Cardiac fibroblast (primary cell): ENCODE measurements at places on chromosomes 16 and 17.

DNA sequence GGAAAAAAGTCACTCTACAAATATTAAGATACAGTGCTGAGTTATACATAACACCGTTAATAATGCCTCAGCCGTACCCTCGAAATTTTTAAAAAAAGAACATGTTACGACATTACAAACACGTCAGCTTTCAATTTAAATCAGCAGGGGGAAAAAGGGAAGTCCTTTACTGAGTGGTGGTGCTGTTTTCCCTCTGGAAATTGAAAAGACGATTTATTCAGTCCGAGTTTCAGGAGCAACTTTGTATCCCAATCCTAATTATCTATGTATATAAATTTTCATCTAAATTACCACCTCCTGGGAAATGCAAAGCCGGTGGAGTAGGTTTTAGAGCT lies 1.3 kb downstream of the NETO2 start:
- peak; percentile 38 for DNase-seq

DNA sequence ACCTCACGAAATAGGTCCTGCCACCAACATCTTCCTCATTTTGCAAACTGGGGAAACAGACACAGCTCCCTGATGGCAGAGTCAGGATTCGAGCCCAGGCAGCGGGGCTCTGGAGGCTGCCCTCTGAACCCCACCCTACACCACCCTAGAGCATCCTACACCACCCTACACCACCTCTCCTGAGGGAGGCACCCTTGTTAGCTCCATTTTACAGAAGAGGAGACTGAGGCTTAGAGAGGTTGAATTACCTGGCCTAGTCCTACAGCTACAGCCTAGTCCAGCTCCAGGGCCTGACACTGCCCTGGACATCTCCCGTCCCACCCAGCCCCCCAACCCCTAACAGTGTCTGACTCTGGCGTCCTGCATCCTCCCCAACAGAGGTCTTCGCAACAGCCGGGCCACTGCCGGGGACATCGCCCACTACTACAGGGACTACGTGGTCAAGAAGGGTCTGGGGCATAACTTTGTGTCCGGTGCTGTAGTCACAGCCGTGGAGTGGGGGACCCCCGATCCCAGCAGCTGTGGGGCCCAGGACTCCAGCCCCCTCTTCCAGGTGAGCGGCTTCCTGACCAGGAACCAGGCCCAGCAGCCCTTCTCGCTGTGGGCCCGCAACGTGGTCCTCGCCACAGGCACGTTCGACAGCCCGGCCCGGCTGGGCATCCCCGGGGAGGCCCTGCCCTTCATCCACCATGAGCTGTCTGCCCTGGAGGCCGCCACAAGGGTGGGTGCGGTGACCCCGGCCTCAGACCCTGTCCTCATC lies 3.2 kb upstream of the NECAB2 start:
- no peak for DNase-seq

- no peak for DNase-seq
Observed at GRCh38 chr17:66841328-66841727, 6.4 kb downstream of the CACNG5 start.

DNA sequence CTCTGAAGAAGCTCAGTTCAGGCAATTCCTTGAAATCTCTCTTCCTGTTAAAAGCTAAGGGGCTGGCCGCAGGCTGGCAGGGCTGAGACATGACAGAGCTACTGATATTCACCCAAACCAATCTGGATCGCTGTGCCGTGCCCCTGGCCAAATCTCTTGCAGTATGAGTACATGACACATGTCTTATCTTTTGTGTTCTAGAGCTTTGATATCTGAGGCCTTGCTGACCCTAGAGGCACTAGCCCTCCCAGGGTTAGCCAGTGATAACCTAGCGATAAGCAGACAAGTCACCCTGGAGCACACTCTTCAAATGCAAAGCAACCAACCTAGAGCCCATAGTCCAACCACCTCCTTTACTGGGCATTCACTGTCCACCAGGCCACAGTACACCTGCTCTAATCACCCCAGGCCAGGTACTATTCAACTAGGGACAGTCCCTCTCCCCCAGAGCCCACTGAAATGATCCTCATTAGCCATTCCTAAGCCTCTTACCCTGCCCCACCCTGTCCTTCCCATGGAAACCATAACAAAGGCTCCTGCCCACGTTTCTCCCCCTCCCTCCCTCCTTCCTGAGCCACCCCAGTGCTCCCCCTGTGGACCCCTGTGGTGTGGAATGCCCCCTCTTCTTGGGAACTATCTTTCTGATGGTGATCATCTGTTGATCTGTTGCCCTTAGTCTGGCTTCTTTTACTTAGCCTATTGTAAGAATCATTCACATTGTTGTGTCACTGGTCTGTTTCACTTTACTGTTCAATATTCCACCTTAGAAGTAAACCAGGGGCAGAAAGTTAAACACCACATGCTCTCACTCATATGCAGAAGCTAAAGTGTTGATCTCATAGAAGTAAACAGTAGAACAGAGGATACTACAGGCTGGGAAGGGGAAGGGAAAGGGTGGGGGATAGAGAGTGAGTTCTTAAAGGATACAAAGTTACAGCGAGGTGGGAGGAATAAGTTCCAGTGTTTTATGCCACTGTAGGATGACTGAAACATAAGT lies 52.5 kb downstream of the TEKT5 start:
- no peak for DNase-seq

DNA sequence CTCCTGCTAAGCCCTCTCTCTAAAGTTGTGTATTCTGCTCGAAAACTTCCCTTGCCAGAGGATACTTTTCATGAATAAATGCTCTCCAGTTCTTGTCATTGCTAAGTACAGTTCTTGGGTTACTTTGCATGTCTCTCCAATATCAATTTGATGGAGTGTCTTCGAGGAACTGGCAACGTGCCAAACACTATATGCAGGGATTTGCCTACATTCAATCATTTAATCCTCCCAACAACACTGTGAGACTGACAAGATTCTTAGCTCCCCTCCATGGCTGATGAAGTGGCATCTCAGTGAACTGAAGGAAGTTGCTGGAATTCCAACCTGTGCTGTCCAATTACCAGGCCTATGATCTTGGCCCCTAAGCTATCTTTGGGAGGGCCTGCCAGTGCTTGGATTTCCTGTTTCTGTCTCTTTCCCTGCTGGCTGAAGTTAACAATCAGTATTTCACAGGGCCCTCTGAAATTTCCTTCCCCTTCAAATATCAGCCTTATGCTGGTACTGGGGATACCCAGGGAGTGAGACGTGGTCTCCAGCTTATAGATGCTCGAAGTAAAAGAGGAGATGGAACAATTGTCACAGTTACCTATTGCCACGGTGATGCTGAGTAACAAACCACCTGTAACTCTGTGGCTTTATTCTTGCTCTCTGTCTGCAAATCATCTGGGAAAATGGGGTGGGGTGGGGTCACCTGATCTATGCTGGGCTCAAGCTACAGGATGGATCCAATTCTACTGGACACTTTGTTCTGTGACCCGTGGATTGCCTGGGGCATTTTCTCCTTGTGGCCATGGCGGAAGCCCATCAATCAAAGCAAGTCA lies 19.4 kb upstream of the CRISPLD2 start:
- no peak for DNase-seq

DNA sequence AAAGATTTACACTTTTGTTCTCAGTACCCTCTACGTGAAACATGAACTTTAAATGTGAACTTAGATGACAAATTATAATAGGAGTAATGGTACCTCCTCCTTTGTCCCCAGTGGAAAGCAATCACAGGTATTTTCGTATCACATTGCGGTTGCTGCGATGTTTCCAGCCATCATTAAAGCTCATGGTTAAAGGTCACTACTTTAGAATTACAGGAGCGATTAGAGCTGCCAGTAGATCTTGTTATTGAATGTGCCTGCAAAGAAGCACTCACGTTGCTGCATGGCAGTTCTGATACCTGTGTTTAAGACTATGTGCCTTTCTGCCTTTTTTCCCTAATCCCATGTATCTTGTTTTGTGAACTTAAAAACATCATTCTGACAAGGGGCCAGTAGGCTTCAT lies 301.0 kb downstream of the CPPED1 start:
- no peak for DNase-seq

- no peak for DNase-seq
Observed at GRCh38 chr17:64368277-64368676, 22.4 kb downstream of the PECAM1 start.

- DNase-seq: no peak
Observed at GRCh38 chr17:80625627-80626026, 81.0 kb downstream of the RPTOR start.

DNA sequence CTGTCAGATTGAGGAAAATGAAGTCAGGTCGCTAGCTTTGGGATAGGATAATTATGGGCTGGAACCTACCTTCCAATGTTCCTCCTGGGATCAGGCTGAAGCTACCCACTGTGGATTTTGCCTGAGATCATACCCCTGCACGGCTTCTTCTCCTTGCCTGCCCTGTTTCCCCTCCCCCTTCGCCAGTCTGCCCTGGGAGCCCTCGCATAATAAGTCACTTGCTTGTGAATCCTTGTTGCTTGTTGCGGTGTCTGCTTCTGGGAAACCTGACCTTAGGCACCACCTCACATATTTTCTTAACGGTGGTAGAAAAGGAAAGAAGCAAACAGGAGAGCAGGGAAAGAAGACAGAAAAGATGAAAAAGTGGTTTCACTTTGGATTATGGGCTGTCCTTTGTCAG lies 13.3 kb upstream of the PMP22 start:
- DNase-seq: no peak

DNA sequence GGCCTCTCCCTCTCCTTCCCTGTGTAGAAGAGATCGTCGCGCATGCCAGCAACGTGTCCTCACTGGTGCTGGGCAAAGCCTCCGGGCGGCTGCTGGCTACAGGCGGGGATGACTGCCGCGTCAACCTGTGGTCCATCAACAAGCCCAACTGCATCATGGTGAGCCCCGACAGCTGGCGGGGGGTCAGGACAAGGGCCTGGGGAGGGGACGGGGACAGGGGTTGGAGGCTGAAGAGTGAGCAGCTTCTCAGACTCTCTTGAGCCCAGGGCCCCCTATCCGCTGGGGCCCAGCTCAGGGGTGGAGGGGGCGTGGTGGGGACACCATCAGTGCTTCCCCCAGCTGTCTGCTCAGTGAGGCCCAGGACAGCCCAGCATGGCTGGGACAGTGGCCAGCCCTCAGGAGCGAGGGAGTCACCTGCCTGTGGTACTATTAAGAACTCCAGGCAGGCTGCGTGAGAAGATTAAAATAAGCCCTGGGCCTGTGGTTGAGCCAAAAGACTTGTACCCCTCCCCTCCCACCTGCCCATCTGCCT lies 6.2 kb downstream of the KATNB1 start:
- no peak for DNase-seq

- no peak for DNase-seq
Observed at GRCh38 chr16:70163596-70163995, 10.0 kb upstream of the CLEC18C start.

DNA sequence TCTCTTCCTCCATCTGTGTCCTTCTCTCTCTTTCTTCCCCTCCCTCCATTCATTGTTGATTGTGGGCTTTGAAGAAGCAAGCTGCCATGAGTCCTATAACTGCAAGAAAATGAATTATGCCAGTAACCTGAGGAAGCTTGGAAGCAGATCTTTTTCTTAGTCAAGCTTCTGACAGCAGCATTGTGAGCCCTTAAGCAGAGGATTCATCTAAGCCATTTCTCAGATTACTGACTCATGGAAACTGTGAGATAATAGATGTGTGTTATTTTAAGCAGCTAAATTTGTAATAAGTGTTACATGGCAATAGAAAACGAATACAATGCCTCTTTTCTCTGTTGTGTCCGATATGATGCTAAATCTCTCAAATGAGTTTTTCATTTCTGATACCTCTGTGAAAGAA lies 1109.7 kb downstream of the CDH11 start:
- peak; percentile 18 for DNase-seq

DNA sequence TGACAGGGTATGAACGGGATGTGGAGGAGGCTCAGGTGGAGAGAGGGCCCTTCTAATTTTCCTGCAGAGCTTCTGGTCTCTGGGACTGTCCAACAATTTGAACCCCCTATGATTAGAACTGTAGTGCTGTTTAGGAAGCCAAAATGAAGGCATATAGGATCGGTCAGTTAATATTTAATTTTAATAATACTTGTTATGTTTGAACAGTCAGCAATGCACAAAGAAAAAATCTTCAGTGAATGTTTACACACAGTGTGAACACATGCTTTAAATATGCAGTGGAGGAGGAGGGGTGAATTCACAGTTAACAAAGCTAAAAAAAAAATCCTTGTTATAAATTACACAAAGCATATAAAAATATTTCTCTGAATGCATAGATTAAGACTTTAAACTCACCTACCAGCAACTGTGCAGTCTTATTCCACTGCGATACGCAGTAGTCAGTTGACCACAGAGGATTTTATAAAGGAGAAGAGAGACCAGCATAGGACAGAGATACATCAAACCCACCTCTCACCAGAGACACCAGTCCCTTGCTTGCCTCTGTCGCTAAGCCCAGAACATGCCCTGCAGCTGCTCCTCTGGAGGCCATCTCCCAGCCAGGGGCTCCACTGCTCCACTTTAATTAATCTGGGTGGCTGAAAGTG lies 14.6 kb downstream of the ANKRD40 start:
- peak; percentile 30 for DNase-seq

DNA sequence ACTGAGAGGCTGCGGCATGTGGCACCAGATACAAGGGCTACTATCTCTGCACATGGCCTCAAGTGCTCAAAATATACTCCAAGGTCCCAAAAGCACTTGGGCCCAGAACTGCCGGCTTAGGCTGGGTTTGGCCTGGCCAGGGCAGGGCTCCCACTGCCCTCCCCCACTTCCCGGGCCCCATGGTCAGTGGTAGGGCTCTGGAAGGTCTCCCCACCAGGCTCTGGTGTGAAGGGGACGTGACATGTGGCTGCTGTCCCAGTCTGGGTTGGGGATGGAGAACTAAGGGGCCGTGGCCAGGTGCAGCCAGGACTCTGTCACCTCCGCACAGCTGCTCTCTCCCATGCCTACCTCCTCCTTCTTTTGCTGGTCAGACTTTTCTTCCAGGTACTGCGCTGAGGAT lies 5.7 kb upstream of the PAM16 start:
- DNase-seq: no peak

- DNase-seq: no peak
Observed at GRCh38 chr17:12048843-12049473, 28.3 kb downstream of the MAP2K4 start.

GRCh38 chr16:68366062-68366461 lies 55.2 kb downstream of the PRMT7 start:
- DNase-seq: no peak

DNA sequence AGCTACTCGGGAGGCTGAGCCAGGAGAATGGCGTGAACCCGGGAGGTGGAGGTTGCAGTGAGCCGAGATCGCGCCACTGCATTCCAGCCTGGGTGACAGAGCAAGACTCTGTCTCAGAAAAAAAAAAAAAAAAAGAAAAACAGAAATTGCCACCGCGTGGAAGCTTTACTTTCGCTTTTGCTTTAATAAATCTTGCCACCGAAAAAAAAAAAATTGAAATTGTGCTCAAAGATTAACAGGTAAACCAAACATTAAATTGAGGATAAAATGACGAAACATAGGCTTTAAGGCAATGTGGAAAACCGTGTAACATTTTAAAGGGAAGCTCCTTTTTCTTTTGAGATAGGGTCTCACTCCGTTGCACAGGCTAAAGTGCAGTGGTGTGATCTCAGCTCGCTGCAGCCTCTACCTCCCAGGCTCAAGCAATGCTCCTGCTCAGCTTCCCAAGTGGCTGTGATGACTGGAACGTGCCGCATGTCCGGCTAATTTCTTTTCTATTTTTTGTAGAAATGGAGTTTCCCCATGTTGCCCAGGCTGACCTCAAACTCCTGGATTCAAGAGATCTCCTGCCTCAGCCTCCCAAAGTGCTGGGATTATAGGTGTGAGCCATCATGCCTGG lies 40.1 kb downstream of the ZNF276 start:
- no peak for DNase-seq
